ENCODE measurements at places on chromosomes 13 and 19.

DNA sequence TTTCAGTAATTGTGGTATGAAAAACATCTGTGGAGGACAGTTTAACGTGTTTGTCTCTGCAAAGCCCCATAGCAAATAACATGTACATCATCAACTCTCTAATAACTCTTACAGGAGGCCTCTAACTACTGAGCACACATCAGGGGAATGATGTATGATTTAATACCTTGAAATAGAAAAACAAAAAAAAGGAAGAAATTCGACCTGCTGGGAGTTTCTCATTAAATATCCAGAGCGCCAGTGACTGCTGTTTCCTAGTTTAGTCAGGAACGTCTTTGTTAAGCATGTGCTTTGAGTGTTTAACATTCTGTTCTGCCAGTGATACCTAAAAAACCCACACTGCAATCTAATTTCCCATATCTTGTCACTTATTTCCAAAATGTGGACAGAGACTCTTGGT is 235.4 kb downstream of the PCDH20 start:
- no peak for DNase-seq

GRCh38 chr13:107730813-107731212 is 484.5 kb downstream of the LIG4 start:
- DNase-seq: no peak

GRCh38 chr13:97344265-97345175 is 89.4 kb upstream of the RAP2A start:
- DNase-seq: peak; percentile 70

DNA sequence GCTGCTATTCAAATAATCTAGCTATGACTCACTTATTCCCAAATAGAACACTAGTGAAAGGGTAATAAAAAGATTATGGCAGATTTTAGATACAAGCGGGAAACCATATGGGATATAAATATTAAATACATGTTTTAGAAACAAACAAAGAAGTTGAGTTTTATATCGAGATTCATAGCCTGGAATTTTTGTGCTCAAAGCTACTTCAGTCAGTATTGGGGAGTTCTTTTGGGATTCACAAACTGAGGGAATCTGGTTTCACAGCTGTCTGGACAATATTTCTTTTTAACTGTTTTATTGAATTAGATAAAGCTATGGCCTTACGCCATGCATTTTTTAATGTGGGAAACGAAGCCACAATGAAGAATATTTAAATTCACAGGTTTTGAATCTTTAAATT is 257.1 kb upstream of the PCDH20 start:
- DNase-seq: no peak

DNA sequence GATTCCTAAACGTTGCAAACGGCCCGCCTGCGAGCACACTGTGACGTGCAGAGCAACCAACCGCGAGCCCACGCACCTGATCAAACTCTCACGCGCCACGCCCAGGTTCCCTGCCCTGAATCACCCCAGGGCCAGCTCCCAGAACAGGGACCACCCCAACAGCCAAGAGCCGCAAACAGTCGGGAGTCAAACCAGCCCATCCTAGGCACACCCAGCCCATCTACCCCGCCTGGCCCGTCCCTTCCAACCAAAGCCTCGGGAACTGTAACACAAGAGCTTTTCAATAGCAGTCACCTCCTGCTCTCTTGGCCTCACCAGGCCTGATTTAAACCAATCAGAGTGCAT is 8.9 kb downstream of the PIP5K1C start:
- DNase-seq: no peak

DNA sequence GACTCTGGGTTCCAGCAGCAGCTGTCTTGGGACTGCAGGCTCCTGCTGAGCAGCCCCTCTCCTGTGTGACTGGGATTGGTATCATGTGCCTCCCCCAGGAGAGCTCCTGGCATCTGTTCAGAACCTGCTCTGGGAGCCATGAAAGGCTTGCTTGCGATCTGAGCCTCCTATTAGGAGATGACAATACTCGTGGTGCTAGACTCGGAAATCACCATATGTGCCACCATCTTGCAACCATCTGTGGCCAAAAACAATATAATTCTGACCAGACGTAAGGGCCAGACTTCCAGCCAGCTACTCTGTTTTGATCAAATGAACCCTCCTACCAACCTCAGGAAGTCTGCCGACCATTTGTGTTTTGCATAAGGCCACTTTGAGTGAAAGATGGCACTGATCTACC is 484.7 kb downstream of the IRS2 start:
- DNase-seq: no peak

- DNase-seq: no peak
These were observed 726.0 kb downstream of the UQCRFS1 start for GRCh38 chr19:28486926-28487325.

GRCh38 chr19:15231271-15231670 is 977 bp downstream of the EPHX3 start:
- DNase-seq: no peak

GRCh38 chr19:46955813-46956371 is 63.7 kb upstream of the NPAS1 start:
- no peak for DNase-seq

GRCh38 chr13:89455741-89456140 is 1784.6 kb downstream of the SLITRK5 start:
- no peak for DNase-seq

DNA sequence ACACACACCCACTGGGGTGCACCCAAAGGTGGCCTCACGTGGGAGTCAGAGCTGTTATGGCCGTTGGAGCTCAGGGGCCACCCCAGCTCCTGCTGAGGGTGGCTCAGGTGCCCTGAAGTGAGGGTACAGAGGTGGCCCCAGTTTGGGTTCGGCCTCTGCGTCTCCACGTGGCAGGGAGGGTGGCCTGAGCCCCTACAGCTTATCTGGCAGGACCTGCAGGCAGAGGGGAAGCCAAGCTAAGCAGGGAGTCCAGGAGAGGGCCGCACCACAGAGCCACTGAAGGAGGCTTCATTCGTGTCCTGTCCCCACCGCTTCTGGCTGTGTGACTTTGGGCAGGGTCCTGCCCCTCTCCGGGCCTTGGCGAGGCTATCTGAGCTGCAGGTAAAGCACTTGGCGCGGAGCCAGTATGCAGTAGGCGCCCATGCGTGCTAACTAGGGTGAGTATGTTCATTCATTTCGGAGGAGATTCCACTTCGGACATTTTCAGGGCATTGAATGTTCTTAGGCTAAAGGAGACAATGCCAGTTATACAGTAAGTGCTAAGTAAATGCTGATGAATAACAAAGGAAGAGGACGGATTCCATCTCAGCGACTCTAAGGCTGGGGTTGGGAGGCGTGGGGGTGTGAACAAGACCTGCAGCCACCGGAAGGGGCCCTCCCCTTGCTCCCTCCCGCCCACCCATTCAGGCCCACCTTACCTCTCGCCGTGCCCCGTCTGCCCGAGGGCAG is 4.9 kb downstream of the REX1BD start:
- DNase-seq: no peak

DNA sequence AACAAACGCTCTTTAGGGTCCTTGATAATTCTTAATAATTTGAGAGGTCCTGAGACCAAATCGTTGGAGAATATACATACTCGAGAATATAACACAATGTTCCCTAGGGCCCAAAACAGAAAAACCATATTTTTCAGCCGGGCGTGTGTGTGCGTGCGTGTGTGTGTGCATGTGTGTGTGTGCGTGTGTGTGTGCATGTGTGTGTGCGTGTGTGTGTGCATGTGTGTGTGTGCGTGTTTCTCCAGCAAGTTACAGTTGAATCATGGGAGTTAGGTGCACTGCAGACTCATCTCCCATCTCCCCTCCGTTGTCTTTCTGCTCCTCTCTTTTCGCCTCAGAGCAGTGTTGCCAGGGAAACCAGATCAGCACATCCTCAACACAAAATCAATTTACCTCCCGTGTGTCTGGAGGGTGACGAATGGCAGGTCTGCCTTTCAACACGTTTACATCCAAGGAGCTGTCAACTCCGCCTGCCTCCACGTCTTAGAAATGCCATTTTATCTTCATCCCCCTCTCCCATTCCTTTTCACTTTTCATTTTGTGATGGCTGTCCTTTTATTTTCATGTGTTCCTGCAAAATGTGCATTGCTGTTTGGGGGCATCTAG is 8.3 kb upstream of the PNMA8B start:
- no peak for DNase-seq

DNA sequence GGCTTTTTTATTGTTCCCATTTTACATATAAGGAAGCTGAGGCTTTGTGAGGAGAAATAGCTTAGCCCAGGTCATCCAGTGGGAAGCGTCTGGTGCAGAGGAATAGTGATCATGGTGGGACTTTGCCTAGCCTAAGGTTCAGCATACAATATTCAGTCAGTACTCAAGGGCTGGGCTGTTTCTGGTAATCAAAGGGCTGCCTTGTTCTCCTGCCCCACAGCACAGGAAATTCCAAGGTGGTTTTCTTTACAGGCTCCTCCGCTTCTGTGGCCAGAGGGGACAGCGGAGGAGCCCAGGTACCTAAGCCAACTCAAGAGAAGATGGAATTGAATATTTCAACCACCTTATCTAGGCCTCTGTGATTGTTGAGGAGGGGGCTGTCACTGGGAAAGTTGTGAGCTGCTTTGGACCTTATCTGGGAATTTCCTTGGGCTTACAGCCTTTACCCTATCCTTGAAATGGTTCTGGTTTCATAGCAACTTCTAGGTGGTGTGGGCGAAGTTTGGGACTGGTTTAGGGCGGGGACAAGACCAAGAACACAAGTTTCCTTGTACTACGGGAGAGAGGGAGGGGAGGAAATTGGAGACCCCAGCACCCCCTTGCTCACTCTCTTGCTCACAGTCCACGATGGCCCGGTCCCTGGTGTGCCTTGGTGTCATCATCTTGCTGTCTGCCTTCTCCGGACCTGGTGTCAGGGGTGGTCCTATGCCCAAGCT is at the start of gene MIA:
Gene MIA (plus strand): TSS at position 606 of the 716 bp plus-strand sequence. CDS start 22 bp downstream, at position 628.
- no peak for DNase-seq

DNA sequence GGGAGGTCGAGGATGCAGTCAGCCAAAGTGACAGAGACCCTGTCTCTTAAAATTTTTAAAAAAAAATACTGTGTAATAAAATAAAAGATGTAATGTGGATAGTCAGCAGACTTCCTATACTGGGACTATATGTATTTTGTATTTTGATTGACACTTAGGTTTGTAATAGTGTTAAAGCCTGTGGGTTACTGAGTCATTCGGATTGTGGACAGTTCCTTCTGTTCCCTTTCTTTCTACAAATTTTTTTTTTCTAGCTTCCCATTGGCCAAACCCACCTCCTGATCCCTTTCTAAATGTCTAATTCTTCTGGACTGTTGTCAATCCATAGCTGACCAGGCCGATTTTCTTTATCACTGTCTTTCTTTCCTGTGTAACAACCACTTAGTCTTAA is 108.0 kb downstream of the DNAJC3 start:
- no peak for DNase-seq

GRCh38 chr13:93732186-93732585 is 505.6 kb downstream of the GPC6 start:
- no peak for DNase-seq

GRCh38 chr13:22594041-22594440 is 586.7 kb upstream of the SGCG start:
- no peak for DNase-seq

DNA sequence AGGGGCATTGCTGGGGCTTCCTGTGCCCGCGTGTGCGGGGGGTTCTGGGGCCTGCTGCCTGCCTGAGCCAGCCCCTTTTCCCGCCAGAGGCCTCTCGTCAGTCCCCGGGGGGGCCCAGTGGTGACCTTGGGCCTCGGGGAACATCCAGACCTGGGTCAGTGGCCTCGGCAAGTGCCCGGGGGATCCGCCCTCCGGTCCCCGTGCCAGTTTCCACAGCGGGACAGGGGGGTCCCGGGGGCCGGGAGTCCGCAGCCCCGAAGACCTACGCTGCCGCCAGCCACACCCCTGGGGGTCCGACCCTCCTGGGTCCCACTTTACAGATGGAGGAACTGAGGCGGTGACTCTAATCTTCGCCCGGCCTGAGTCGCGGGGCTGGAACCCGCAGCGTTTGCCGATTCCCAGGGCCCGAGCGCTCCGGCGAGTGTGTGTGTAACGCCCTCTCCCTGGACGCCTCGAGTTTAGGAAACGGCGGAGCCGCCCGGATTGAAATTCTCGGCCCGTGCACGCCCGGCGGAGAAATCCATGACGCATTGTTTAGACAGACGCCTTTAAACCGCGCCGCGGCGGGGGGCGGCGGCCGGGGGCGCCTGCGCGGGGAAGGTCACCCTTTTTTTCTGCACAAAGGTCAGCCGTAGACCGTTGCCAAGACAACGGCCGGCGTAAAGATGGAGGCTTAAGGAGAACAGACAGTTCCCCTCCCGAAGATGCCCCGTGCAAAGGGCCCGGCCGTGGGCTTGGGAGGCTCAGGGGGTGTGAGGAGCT is 39.3 kb downstream of the EFNA2 start:
- peak; percentile 27 for DNase-seq

DNA sequence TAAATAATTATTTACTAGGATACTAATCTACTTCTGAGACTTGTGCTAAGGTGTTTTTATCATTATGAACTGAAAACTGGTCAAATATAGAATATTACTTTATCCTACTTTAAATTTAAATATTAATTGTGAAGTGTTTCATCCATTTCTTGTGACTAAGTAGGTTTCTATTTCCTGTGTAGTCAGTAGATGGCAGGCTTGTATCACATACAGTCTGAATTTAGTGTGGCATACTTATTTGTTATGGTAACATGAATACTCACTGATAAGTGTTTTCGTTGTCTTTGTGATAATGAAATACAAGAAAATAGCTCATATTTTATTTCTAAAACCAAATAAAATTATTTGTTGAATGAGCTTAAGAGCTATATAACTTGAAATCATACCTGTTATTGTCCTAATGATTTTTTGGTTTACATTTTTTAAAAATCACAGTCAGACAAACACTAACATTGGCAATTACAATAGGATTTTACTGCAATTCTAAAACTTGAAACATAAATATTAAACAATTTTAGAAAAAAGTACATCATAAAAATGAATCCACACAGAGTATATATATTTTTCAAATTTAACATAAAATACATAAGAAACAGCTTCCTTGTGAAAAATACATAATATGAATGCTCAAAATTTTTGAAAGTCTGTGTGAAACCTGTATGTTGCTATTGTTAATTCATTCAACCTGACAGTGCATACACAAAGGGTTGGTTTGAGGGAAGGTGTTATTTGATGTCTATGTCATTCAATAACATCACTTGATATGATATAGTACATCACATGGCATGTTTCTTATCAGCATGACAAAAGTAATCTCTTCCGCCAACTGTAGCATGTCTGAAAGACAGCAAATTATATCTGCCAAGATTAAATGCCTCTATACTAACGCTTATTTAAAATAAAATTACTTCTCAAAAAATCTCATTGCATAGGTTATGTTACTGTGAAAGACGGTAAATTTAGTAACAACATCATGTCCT is 904.8 kb upstream of the PCDH20 start:
- no peak for DNase-seq

GRCh38 chr13:72397265-72397664 is 330.2 kb downstream of the MZT1 start:
- no peak for DNase-seq

DNA sequence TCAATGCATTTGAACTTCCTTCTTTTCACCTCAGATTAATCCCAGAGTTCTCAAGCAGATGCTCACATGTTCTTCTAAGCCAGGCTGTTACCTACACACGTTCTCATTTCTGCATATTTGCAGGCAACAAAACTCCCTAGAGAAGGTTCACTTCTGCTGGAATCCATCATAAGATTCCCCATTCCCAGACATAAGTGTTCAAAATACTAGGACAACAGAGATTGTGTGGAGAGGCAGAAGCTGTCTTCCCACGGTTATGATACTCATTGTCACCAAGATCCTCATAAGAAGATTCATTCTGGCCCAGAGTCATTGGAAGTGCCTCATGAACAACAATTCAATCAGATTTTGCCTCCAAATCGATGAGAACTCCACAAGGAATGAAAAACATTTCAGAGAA is 931.6 kb upstream of the MIR17HG start:
- DNase-seq: no peak
